ENCODE measurements at places on chromosomes 2 and 18. TPM values are rescaled to one million over a fixed set of nuclear protein-coding genes. Genes with fewer than 3 reads are reported as not detected.

- H3K4me1 ChIP-seq = no peaks in the 10 kb centered on the region
- no peaks in the 10 kb centered on the region for H3K36me3 ChIP-seq
- H3K27me3 ChIP-seq = no peaks in the 10 kb centered on the region
- no peak overlapping the region for H3K27ac ChIP-seq
- H3K4me3 ChIP-seq = no peak overlapping the region
Observed at GRCh38 chr18:3380384-3380961, 69.5 kb upstream of the TGIF1 start.

GRCh38 chr2:231634412-231634811 lies 41.7 kb downstream of the TEX44 start:
- no peak overlapping the region for H3K27ac ChIP-seq
- no peaks in the 10 kb centered on the region for H3K4me1 ChIP-seq
- no peak overlapping the region for H3K4me3 ChIP-seq
- H3K36me3 ChIP-seq = no peaks in the 10 kb centered on the region
- no peaks in the 10 kb centered on the region for H3K27me3 ChIP-seq
- DNase-seq = no peak

Gene FOXI3
- not detected for total RNA-seq

Gene GBX2
- total RNA-seq = not detected

- no peaks in the 10 kb centered on the region for H3K27me3 ChIP-seq
- H3K36me3 ChIP-seq = no peaks in the 10 kb centered on the region
- no peak overlapping the region for H3K4me3 ChIP-seq
- DNase-seq = no peak
- peaks cover 4% of the 10 kb centered on the region for H3K4me1 ChIP-seq
Observed at GRCh38 chr18:6257950-6258349, 156.8 kb downstream of the L3MBTL4 start.

Data from Peyer's patch (tissue), 4 donors.